ENCODE measurements at places on chromosomes 16 and 17.

DNA sequence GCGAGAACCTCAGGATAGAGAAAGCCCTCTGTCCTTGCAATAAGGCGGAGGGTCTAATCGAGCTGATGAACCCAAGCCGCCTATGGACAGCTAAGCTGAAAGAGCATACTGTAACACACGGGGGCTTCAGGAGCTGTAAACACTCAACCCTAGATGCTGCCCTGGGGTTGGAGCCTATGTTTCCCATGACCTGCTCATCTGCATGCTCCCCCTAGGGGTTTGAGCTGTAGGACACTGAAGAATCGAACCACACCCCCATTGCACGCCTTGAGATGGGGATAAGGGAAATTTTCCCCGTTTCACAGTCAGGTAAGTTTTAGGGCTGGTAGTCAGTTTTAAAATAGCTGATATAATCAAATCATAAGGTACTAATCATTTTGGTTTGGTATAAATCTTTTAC lies 675.6 kb upstream of the CDH8 start:
- DNase-seq, result no peak

- DNase-seq, result no peak
Observed at GRCh38 chr17:2936771-2937321, 126.6 kb downstream of the OR1D5 start.

DNA sequence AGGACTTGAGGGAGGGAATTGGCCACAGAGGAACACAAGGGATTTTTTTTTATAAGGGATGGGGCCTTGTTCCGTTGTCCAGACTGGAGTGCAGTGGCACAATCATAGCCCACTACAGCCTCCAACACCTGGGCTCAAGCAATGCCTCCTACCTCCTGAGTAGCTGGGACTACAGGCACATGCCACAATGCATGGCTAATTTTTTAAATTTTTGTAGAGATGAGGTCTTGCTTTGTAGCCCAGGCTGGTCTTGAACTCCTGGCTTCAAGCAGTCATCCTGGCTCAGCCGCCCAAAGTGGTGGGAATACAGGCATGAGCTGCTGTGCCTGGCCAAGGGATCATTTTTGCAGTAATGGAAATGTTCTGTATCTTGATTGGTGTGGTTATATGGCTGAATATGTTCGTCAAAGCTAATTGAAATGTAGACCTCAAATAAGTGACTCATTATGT lies 56.9 kb downstream of the VMP1 start:
- no peak for DNase-seq

DNA sequence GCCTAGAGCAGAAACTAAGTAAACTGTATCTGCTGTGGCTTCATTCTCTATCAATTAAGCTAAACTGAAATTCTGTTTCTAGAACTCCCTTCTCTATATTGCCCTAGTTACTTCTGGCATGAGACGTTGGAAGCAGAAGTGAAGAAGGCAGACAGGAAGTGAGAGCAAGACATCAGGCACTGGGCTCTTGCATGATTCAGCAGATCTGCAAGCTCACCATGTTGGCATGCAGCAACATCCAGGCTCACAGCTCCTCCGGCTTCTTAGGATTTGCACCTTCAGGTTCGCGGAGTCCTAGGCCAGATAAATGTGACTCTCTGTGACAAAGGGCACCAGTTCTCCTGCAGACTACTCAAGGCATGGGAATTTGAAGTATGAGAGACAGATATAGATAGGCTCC lies 148.3 kb downstream of the CDH8 start:
- no peak for DNase-seq

GRCh38 chr16:55832425-55832772 lies 497 bp downstream of the CES1 start:
- DNase-seq, result no peak

DNA sequence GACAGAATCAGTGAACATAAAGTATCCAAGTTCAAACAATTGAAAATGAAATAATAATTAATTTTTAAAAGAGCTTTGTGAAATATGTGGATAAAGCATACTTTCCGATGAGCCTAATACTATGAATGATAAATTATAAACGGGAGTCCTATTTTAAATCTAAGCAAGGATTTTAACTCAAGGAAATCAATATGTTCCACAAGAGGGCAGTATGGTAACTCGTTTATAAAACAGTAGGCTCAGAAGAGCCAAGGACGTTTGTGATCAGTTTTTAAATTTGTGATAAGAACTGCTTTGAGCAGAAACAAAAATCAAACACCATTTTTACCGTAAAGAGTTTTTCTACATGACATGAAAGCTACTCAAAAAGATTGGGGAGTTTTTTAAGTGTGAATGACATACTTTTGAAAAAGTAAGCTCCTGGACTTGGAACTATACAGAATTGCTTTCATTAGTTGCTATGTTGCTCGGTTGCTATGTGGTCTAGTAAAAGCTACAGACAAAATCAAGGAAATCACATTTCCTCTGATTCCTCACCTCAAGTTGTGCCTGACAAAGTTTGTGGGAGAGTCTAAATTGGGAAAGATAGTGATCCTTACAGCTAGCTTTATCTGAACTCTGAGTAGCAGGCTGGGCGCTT lies 11.8 kb upstream of the TEKT1 start:
- no peak for DNase-seq

DNA sequence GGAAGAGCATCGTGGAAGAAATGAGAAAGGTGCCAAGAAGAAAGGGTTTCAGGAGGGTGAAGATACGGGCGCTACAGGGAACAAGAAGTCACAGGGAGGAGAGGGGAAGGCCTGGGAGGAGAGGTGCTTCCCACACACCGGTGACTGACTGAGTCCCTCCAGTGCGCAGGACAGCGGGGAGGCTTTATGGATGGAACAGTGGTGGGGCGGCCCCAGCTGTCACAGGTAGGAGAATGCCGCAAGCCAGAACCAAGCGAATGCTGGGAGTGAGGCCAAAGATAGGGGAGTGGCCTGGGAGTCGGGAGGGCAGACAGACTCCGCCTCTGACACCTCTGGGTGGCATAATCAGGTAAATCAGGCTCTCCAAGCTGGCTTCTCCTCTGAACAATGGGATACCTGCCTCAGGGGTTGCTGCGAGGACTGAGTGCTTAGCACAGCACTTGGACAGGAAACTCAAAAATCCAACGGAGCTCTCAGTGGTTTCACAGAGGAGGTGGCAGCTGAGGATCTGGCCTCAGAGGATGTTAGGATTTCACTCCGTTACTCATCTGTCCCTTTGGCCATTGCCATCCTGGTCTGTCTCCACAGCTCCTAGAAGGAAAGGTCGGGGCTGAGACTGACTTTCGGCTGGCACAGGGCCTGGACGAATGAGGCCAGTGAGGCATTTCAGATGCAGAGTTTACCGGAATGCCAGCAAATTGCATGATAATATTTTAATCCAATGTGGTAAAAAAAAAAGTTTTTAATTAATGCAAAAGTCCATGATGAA lies 717 bp upstream of the CNP start:
- DNase-seq, result peak; percentile 41

DNA sequence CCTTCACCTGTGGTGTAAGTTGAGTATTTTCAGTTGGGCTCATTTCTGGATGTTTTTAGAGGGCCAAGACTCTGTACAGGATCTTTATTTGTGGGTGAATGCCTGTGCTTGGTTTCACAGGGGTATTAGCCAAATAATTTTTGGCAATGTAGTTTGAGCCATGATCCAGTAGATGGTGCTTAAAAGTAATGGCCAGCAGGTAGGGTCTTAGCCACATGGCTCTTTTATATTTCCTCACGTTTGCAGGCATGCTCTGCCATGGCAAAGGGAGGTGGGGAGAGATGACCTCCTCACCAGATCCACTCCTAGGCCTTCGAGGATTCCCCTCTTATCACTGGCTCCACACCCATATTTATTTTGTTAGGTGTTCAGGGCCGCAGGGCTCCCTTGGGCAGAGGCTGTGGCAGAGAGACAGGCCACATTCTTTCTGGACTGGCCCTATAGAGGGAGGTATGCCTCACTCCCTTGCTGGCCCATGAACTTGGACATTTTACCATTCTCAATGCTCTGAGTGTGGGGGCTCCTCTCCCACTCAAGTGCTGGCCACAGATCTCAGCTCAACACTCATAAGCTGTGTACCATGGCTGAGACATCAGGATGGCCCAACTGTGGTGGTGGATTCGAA lies 417.1 kb downstream of the XYLT1 start:
- DNase-seq, result no peak

- no peak for DNase-seq
Observed at GRCh38 chr16:55301385-55302008, 22.5 kb upstream of the IRX6 start.

- DNase-seq, result no peak
Observed at GRCh38 chr17:35684055-35684802, 47.2 kb upstream of the RASL10B start.

GRCh38 chr16:48734220-48734619 lies 124.2 kb upstream of the N4BP1 start:
- DNase-seq, result no peak

- no peak for DNase-seq
Observed at GRCh38 chr17:742147-742793, 9.8 kb downstream of the GEMIN4 start.

DNA sequence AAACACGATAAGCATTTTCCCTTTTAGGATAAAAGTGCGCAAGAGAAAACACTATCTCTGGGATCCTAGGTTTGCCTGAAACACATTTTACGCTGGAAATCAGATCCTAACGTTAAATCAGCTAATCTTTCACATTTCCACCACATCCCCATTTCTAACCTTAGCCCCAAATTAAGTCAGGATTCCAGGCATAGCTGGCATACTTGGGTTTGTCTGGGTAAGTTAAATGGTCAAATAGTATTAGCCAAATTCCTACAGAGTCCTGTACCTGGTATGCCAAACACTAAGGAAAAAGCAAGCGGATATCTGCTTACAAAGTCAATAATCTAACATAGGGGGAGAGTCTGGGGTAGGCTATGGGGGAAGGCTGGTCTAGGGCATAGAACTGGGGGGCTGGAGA lies 557.4 kb upstream of the ZFHX3 start:
- no peak for DNase-seq

GRCh38 chr17:8421571-8421970 lies 14.1 kb upstream of the NDEL1 start:
- no peak for DNase-seq

GRCh38 chr17:39915559-39915958 lies 2.9 kb downstream of the GSDMB start:
- DNase-seq, result no peak

- DNase-seq, result no peak
Observed at GRCh38 chr17:20066253-20066652, 57.1 kb downstream of the SPECC1 start.

DNA sequence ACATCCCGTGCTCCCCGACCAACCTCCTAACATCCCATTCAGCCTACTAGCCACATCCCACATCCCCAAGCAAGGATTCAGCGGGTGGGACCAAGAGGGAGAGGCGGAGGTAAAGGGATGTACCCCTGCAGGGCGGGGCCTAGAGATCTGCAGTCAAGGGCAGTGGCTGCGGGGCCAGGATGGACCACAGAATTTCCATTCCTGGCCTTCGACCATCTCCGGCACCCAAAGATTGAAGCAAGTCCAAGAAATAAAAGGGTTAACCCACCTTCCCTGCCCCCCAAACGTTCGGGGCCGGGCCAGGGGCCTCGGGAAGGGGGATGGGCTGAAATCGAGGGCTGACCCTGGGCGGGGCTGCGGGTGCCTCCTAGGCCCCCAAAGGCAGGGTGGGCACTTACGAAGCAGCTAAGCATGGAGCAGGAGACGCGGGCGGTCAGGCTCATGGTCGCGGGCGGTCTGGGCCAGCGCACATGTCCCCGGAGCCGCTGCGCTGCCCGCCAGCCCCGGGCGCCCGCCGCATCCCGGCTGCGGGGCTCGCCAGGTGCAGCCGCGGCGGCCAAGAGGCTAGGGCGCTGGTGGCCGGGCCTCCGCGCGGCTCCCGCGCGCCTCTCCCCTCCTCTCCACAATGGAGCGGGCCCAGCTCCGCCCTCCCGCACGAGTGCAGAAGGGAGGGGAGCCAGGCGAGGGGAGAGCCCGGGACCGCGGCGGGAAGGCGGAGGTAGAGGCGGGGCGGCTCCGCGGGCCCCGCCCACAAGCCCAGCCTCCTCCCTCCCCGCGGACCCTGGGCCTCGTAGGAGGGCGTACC lies at the start of gene MTMR4:
Gene MTMR4, minus strand, starts transcription at position 674 of the 805 bp plus-strand sequence. Its CDS starts 231 bp downstream, at position 443.
- DNase-seq, result peak; percentile 71

GRCh38 chr17:51352798-51353197 lies 92.5 kb downstream of the UTP18 start:
- DNase-seq, result no peak

DNA sequence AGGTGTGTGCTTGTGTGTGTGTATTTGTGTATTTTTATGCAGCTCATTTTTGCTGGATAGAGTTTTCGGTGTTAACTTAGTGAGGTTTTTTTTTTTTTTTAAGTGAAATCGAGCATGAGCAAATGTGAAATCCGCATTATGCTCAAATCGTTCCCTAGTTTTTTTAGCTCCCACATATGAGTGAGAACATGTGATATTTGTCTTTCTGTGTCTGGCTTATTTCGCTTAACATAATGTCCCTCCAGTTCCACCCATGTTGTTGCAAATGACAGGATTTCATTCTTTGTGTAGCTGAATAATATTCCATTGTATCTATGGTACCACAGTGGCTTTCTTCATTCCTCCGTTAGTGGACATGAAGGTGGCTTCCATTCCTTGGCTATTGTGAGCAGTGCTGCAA lies 1103.3 kb upstream of the EEF2KMT start:
- DNase-seq, result no peak

DNA sequence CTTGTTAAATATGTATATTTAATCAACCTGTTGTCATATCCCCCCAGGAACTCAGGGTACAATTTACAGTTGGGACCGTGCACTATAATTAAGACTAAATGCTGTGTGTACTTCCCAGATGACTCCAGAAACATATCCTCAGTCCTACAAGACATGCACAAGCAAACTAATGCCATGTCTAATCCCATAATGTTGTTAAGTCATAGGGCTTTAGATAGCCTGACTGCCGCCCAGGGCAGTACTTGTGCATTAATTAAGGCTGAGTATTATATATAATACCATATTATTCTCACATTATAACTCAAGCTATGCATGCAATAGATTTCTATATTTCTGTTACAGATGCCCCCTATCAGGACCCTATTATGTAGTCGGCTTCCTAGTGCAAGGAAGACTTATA lies 20.1 kb upstream of the CPHXL start:
- DNase-seq, result no peak

- DNase-seq, result no peak
Observed at GRCh38 chr16:71672803-71673581, 47.0 kb downstream of the MARVELD3 start.

- DNase-seq, result no peak
Observed at GRCh38 chr16:23249830-23250229, 52.3 kb upstream of the SCNN1B start.

DNA sequence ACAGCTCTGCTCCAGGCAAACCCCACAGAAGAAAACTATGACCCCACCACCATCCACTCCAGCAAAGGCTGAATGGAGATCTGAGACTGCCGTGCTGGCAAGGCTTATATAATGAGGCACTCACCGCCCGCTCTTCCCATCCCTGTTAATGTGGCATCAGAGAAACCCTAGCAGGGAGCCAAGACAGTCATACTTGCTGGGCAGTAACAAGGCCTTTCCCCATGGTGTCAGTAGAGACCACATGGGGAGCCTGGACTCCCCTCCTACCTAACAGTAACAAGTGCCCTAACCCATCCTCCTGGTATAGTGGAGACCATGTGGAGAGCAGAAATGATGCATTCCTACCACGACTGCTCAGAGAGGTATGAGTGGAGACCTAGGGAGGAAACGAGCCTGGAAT lies 235.2 kb downstream of the C16orf78 start:
- no peak for DNase-seq

All from activated B cell treated with CpG ODN at 0.5 μM for 24 hours (primary cell).